ENCODE measurements at places on chromosomes 1 and 21.

DNA sequence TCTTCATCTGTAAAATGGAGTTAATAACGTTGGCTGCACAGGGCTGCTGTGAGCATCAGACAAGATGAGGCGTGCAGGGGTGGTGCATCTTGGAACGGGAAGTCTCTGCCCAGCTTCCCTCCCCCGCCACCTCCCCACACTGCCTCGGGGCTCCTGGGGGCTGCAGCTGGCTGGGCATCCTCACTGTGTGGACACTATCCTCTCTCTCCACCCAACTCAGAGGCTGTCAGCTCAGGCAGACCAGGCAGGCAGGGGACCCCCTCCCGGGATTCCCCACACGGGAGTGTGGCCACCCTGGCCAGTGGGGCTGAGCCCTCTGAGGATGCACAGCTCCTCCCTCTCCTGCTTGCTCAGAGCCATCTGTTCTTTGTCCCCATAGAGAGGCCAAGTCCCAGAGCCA, 122.7 kb downstream of the CCDC185 start:
- DNase-seq: peak; percentile 10

DNA sequence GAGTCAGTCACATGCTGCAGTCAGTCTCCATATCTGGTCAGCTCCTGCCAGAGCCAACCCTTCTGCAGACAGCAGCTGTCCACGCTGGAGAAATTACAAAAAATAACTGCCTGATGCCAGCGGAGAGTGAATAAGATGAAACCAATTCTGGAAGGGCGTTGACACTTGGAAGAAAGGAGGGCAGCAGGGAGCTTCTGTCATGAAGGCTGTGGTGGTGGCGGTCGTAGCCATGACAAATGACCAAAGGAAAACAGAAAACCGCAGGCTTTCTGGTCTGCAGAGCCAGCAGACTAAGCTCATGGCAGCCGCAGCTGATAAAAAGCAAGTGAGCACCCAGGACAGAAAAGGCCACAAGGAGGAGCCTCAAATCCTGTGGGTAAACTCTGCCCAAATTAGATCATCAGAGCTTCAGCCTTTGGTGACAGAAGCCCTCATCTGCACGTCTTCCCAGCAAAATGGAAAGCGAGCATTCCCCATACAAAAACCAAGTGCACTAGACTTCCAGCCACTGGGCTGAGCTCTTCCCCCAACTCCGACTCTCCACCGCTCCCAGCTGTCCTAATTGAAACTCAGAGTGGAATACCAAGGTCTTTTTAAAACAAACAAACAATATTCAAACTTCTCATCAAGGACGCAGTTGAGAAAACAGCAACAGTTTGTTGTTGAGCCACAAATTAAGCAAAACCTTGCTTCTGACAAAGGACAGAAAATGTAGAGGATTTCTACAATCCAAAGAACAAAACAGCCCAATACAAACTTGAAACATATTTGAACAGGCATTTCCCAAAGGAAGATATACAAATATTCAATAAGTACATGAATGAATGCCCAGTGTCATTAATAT, 28.7 kb downstream of the RSPH1 start:
- DNase-seq: no peak

DNA sequence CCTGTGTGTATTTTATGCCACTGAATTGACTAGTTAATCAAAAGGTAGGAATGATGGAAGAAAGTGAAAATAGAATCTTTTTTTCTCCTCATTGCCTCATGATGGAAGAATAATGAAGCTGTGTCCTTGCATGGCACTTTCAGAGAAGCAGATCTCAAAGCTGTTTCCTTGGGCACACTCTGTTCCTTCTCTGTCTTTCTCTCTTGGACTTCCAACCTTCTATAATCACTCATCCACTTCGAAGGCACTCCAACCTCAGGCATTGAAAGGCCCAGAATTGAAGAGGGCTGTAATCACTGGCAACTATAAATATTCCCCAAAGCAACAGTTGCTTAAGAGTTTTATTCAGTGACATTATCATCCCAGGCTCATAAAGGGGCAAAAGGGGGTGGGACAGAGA, 31.1 kb upstream of the DNASE2B start:
- no peak for DNase-seq

- no peak for DNase-seq
Measured at GRCh38 chr1:12433323-12434053, 184.5 kb downstream of the DHRS3 start.

GRCh38 chr1:24901791-24902470, 28.1 kb downstream of the RUNX3 start:
- peak; percentile 2 for DNase-seq

DNA sequence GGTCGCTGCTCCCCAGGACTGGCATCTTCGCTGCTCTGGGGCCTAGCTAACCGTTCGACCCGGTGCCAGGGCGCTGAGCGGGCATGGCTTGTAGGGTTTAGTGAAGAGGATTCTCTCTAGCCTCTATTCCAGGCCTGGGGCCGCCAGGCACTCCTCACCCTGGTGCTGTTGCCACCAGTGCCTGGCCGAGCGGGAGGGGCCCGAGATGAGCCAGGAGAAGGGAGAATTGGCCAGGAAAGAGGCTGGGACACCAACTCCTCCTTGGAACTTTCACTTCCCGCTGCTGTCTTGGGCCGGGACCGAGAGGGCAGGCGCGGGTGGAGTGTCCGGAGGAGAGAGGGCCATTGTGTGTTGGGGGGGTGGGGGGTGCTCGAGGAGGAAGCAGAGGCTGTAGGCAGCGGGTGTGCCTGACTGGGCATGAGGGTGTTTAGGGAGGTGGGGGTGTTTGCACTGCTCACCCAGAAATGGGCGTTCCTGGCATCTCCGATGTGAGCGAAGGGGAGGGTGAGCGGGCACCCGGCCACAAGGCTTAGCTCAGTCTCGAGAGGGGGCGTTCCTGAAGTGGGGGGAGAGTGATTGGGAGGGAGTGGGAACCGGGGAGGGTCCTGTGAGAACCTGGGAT, 772 bp downstream of the ADAM15 start:
- peak; percentile 30 for DNase-seq

DNA sequence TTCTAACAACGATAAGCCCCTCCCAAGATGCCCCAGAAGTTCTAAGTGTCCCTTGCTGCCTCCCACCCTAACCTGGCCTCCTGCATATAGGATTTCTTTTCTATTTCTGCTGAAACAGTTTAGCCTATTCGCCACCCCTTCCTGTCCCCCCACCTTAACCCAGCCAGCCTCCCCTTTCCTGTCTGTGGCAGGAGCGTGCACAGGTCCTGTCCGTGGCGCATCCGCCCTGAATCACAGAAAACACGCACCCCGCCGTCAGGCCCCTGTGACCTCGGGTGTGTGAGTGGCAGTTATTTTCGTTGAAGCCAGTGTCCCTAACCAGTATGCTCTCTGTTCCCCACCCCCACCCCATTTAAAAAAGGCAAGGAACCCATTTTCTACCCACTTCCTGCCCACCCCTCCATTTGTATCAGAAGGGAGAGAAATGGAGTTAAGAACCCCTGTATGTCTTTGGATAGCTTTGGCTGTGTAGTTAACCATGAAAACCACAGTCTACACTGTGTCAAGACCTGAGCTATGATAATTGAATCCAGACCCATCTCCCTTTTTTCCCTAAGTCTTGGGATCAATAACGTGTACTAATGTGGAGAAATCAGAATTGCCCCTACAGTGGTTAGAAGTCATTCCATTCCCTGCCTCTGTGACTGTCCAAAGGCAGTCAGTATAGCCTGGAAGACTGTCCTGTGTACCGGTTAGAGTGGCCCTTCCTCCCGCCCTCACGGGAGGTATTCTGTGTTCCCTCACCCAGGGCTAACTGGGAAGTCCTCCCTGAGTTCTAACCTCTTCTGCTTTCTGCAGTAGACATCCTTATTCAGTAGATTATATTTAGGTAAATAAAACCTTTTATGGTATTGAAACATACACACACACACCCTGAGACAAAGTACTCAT, 1.8 kb downstream of the PLEKHO1 start:
- DNase-seq: peak; percentile 54

DNA sequence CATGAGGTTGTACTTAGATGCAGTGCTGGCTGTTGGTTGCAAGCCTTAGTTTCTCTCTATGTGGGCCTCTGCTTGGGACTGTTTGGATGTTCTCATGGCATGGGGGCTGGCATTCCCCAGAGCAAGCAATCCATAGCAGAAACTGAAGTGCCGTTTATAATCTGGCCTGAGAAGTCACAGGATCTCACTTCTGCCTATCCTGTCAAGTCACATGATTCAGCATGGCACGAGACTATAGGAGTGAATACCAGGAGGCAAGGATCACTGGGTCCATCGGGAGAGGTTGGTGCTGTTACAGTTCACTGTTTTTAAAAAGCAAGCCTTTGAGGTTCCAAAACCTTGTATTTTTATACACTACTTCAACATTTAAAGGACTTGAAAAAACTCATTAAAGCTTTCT, 16.7 kb downstream of the COLGALT2 start:
- no peak for DNase-seq

- no peak for DNase-seq
Measured at GRCh38 chr1:10957133-10957532, 55.3 kb upstream of the TARDBP start.

GRCh38 chr1:60271041-60271440, 197.5 kb upstream of the C1orf87 start:
- DNase-seq: no peak

- no peak for DNase-seq
Measured at GRCh38 chr1:226665505-226666163, 73.4 kb downstream of the ITPKB start.

GRCh38 chr1:232319518-232320210, 310.3 kb downstream of the SIPA1L2 start:
- no peak for DNase-seq

- no peak for DNase-seq
Measured at GRCh38 chr1:952603-953002, 6.5 kb downstream of the NOC2L start.

GRCh38 chr1:83694449-83694848, 304.5 kb downstream of the TTLL7 start:
- DNase-seq: no peak

- DNase-seq: no peak
Measured at GRCh38 chr1:10856176-10856683, 59.8 kb upstream of the CASZ1 start.

GRCh38 chr1:231162297-231162969, 575 bp downstream of the TRIM67 start:
- peak; percentile 15 for DNase-seq

- no peak for DNase-seq
Measured at GRCh38 chr1:3168678-3169077, 99.7 kb downstream of the PRDM16 start.

DNA sequence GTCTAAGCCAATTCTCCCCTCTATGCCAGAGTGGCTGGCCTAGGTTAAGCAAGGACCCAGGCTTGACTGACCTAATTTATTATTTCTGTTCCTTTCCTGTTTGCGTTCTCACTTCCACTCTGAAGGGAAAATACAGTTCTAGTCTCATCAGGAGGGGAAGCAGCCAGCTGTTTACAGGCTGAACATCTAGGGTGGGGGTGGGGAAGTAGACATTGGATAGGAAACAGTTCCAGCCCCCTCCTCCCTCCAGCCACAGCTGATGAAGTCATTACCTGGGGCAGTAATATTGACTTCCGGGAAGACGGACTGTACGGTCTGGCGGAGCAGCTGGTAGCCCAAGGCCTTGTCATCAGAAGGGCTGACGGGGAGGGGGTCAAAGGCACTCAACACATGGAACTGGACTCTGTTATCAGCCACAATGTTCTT, 17.6 kb downstream of the PM20D1 start:
- no peak for DNase-seq

DNA sequence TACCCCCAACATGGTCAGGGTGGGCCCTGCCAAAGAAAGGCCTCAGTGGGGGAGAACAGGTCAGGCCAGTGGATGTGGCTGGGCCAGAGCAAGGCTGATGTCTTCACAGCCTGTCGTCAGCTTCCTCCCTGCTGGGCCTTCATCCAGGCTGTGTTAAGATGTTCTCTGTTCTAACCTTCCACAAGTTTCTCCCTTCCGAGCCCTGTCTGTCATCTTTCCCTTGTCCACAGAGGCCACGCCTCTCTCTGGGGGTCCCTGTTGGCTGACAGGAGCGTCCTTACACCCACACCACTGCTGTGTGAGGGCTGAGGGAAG, 36.2 kb downstream of the SIM2 start:
- no peak for DNase-seq

DNA sequence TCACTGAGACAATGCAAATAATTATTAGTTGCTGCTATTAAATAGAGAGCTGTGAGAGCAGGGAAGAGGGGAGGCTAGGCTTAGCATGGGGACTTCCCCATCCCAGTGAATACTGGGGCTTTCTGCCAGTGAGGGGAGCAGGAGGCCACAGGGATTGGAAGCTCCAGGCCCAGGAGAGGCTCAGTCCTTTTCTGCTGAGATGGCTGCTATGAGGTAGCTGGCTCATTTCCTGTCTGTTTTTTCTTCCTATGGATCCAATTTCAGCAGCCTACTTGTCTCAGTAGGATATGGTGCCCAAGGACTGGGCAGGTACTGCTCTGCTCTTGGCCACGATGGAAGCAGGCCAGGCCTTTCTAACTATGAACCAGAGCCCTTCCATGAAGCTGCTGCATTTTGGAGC, 10.0 kb downstream of the STMN1 start:
- DNase-seq: no peak

- DNase-seq: no peak
Measured at GRCh38 chr21:45151445-45152160, 77.2 kb downstream of the ADARB1 start.

DNA sequence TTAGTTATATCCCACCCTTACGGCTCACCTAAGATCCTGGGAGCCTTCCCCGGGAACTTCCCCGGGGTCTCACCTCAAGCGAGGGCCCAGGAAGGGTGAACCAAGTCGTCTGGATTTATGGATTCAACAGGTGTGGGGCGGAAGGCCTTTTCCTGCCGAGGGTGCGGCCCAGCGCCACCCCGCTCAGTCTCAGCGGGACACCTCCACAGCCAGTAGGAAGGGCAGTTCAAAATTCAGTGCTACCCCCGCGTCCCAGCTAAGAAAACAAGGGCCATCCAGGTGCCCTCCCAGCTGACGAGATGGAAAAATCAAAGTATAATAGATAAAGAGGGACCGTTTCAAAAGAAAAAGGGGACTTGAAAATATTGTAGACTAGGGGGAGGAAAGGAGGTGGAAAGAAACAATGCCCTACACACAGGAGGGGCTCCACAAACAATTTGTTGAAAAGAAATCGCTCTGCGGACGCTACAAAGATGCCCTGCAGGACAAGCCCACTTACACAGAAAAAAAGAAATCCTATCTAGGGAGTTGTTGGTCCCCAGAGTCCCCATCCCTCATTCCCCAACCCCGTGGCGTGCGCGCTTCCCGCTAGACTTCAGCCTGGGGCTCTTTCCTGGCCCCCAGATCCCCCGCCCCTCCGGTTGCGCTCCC, 1.3 kb downstream of the SLC2A1 start:
- no peak for DNase-seq

GRCh38 chr1:182259968-182260367, 131.6 kb downstream of the GLUL start:
- DNase-seq: no peak

GRCh38 chr1:244755673-244756072, 79.8 kb upstream of the COX20 start:
- DNase-seq: no peak

DNA sequence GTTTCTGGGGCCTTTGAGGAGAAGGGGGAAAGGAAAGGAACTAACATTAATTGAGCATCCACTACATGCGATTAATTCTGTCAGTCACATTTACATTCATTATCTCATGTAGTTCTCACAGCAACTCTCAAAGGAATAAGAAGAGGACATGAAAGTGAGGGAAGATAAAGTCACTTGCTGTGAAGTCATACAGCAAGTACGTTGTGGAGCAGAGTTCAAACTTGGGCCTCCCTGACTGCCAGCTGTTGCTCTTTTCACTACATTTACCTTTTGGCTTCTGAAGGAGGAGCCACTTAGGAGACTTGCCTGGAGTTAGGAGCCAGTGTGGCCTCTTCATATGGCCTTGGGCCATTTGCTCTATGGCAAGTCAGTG, 6.2 kb downstream of the ZNF691 start:
- no peak for DNase-seq

- no peak for DNase-seq
Measured at GRCh38 chr1:66271904-66272254, 262.1 kb upstream of the SGIP1 start.

Data from stimulated activated CD4-positive, alpha-beta T cell treated with anti-CD3 and anti-CD28 coated beads, Interleukin-1b, Interleukin-23, amount 100 ng/mL, for 48 hours (primary cell).